ENCODE measurements at places on chromosomes 4 and X.

DNA sequence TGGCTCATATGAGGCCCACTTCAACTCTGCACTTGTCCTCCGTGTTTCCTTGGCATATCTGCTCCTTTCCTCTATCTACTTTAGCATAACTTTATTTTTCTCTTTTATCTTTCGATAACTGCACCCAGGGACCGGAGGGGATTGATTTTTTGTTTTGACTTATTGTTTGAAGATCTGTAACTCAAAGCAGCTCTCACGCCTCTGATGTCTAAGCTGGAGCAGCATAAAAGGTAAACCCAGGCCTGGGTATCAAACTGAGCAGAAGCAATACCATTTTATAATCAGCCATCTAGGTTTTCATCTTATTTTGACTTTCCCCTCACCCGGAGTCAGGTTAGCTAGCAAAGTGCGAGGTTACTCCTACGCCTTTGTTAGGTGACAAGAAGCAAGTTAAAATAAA is 28.4 kb downstream of the LEF1 start:
- DNase-seq = no peak

- DNase-seq = no peak
These were observed 146.7 kb downstream of the KCNIP4 start for GRCh38 chr4:21801661-21802385.

- DNase-seq = no peak
These were observed 1.8 kb downstream of the CCDC22 start for GRCh38 chrX:49237060-49237459.

DNA sequence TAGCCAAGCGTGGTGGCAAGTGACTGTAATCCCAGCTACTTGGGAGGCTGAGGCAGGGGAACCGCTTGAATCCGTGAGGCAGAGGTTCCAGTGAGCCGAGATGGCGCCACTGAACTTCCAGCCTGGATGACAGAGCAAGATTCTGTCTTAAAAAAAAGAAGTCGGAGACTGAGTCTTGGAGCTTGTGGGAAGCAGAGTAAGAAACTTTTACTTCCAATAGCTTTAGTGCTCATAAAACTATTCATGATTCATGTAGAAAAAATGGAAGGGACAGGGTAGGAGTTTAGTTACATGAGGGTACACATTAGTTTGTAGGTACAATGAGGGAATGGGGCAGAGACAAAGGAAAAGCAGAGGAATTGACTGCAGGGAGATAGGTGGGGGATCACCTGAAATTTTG is 19.3 kb downstream of the RAP2C start:
- no peak for DNase-seq

GRCh38 chrX:155112171-155112570 is 40.9 kb downstream of the BRCC3 start:
- DNase-seq = no peak

DNA sequence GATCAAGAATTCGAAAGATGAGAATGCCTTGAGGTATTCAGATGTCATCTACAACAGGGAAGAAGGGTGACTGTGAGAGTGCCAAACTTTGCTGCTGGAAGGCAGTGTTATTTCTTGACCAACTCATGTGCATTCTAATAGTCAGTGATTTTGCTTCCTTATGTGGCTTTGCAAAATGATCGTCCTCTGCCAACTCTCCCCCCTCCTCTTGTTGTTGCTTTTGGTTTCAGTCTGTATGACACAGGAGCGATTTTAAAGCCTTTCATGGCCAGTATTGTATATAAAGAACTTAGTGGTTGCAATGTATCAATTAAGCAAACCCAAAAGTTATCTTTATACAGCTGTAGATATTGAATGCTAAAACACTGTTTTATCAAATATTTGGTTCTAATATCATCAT is 379.1 kb downstream of the IL1RAPL1 start:
- no peak for DNase-seq

GRCh38 chr4:103375278-103375677 is 177.1 kb upstream of the CENPE start:
- DNase-seq = no peak

DNA sequence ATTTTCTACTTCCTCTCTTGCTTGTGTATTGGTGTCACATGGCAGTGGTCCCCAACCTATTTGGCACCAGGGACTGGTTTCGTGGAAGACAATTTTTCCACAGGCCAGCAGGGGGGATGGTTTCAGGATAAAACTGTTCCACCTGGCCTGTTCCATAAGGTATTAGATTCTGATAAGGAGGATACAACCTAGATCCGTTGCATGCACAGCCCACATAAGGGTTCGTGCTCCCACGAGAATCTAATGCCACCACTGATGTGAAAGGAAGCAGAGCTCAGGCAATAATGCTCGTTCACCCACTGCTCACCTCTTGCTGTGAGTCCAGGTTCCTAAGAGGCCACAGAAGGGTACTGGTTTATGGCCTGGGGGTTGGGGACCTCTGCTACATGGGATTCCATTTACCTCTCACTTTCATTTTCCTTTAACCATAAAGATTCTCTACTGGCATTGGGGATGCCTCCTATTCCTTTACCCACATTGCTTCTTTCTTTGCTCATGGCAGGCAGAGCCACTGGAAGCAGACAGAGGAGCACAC is 38.1 kb downstream of the SEC31A start:
- no peak for DNase-seq

DNA sequence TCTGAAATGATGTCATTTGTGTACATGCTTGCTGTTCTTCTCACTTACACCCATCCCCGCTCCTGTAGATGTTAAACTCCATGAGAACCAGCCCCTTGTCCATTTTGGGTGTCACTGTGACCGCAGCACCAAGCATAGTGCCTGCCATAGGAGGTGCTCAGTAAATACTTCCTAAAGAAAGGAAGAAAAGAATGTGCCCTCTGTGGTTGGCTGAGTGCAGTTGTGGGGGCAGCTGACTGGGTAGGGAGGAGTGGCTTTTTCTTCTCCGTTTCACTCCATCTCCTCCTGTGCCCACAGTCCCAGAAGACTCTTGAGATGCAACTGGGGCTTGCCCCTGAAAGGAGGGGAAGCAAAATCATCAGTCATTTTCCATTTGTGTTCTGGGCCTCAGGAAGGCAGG is 25.5 kb downstream of the PHEX start:
- no peak for DNase-seq

GRCh38 chr4:4974727-4975126 is 44.5 kb downstream of the CYTL1 start:
- DNase-seq = no peak

DNA sequence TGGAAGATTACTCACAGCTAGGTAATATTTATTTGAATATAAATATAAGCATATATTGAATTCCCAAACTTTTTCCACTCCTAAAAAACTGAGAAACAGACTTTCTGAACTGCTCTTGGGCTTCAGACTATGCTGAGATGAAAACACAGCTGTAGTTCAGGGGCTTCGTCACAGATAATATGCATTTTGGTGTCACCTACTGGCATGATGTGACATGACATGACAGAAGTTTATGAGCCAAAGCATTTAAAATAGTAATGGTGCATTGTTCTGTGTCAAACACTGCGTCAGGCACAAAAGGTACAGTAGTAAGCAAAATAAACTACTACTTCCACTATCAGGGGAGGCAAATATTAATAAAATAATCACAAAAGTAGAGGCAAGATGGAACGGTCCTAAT is 171.3 kb downstream of the BTC start:
- peak; percentile 16 for DNase-seq

- no peak for DNase-seq
These were observed 198.7 kb upstream of the NDST3 start for GRCh38 chr4:117835566-117835965.

DNA sequence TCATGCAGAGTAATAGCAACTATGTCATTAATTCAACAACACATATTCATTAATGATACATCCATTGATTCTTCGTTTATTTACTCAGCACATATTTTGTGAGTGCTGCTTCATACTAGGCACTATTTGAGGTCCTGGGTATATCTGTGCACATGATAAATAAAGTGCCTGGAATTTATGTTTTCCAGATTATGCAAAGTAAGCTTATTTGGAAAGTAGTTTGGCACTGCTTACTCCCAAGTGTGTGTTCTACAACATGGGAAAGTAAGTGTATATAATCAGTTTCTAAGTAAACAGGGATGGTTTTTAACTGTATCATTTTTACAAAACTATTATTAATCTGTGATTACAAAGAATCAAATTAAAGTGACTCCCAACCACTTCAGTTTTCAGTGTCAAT is 16.8 kb upstream of the EPGN start:
- DNase-seq = no peak

DNA sequence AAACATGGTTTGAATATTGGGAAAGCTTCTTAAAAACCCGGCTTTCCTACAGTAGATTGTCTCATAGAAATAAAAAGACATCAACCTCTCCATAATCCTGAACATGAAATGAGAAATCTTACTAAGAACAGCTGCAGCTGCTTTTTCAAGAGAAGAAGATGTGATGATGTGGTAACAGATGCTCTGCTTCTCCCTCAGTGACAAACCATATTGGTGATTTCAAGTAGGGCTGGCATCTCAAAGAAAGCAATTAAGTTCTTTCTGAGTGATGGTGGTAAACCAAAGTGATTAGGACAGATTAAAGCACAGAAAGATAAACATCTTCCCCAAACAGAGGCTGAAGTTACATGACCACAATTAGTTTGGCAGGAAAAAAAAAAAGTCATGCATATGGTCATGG is 1477.7 kb downstream of the RAPGEF2 start:
- no peak for DNase-seq

GRCh38 chrX:53347948-53348347 is 66.6 kb upstream of the IQSEC2 start:
- no peak for DNase-seq

DNA sequence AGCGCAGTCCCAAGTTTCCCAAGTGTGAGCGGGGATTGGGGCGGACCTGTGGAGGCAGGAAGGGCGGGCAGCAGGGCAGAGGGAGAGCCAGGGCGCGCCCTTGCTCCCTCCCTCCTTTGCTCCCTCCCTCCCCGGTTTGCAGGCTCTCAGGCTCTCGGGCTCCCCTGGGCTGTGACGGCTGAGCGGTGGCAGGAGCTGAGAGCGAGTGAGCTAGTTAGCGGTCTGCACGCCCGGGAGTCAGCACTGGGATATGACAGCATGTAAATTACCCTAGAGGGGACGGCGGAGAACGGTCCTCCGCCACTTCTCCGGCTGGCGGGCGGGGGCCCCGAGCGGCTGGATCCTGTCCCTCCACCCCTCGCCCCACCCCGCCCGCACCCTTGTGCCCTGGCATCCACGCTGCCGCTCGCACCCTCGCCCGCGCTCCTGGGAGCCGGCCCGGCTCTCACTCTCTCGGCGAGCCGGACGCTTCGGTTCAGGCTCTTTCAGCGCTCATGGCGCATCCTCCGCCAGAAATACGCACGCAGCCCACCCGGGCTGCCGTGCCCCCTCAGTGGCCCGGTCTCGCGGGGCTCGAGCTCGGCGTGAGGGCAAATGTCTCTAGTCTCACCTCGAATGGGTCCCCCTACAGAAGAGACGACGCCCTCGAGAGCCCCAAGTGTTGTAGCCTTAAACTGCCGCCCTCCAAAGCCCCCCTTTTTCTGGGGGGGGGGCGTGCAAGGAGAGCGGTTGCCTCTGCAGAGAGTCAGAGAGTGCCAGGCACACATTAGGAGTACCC is at the start of gene TSC22D3:
TSC22D3 (minus strand) TSS at position 54 of the 778 bp plus-strand sequence. CDS start 368 bp downstream, outside the sequence.
- DNase-seq = peak; percentile 39

DNA sequence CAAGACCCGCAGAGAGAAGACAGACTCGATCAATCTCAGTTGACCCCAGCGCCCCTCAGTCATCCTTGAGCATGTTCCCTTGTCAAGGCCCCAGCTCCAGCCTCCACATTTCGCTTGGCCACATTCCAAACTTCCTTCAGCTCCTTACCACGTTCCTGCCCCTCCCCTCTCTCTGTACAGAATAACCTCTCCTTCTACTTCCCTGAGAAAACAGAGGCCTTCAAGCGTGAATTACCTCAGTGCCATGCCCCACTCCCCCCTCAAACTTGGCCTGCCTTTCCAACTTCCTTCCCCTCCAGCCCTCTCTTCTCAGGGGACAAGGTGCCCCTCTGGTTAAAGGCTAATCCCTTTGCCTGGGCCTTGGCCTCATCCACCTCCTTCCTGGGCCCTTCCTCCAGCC is 3.2 kb upstream of the RIPPLY1 start:
- no peak for DNase-seq

DNA sequence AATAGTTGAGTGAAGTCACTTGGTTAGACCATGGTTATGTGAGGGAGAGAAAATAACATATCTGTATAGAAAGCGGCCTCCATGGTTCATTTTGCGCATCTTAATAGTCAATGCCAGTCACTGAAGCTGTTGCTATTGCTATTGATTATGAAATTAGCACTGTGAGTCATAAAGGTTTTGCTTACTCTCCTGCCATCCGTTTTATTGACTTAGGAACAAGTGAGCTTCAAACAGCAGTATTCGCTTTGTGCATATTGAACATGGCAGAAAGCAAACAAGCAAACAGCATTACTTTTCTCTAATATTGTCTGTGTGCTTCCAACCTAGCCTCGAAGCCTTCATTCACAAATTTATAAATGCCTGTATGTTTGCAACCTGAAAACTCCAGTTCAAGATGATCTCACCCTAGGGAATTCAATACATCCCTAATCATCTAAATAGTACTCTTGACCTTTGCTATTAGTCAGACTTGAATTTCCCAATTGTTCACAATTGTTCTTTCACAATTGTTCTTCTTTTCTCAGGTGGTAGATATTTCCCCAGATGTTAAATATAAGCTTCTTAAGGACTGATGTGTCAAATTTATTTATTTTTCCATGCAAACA is 55.9 kb upstream of the GABRA2 start:
- DNase-seq = no peak

- no peak for DNase-seq
These were observed 87.2 kb downstream of the GPR174 start for GRCh38 chrX:79231662-79232061.

GRCh38 chr4:1488831-1489638 is 82.8 kb upstream of the NKX1-1 start:
- DNase-seq = no peak

- no peak for DNase-seq
These were observed 38.1 kb downstream of the SEPTIN11 start for GRCh38 chr4:76987685-76988084.

DNA sequence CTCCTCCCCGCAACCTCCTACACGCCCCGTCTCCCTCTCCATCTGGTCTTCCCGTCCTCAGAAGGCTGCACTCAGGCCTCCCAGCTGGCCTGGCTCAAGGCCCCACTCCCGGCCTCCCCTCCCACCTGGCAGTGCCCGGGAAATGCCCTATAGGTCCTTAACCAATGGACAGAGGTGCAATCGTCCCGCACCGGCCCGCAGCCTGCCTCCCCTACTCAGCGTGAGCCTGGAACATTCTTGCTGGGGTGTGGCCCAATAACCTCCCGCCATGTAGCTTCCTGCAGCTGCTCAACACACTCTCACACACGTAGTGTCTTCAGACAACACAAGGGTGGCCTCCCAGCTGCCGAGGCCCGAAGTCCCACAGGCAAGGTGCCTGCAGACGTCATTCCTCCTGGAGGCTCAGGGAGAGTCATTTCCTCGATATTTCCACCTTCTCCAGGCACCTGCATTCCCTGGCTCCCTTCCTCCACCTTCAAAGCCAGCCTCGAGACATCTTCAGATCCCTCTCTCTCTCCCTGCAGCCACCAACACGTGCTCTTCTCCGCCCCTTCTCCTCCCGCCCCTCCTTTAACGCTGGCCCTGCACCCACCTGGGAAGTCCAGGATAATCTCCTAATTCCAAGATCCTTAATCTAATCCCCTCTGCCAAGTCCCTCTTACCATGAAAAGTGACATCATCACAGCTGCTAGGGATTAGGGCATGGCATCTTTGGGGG is 56.2 kb downstream of the ADRA2C start:
- no peak for DNase-seq
